Pulmonary artery endothelial cell (primary cell): ENCODE measurements at places on chromosomes 2 and 18. TPM values are rescaled to one million over a fixed set of nuclear protein-coding genes. Genes with fewer than 3 reads are reported as not detected.

The FIGN gene
- total RNA-seq: 0.99 and 1.4 TPM in 2 replicates

DNA sequence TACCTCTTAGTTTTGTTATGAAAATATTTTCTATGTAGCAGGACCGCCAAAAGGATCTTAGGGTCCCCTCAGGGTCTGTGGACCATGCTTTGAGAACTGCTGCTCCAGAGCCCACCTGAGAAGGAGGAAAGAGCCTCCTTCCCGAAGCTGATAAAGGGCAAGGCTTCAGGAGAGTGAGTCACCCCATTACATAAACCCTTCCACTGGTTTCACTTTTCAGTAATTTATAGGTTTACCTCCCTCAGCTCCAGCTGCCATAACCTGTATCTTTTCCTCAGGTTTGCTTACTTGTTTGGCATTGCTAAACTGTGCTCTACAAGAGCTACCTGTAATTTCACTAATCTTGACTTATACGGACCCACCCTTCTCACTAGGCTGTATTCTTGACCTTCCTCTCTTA is 6.6 kb downstream of the TTLL4 start:
- no peak for DNase-seq

- DNase-seq: no peak
Measured at GRCh38 chr2:177603768-177604167, 211.2 kb downstream of the AGPS start.

DNA sequence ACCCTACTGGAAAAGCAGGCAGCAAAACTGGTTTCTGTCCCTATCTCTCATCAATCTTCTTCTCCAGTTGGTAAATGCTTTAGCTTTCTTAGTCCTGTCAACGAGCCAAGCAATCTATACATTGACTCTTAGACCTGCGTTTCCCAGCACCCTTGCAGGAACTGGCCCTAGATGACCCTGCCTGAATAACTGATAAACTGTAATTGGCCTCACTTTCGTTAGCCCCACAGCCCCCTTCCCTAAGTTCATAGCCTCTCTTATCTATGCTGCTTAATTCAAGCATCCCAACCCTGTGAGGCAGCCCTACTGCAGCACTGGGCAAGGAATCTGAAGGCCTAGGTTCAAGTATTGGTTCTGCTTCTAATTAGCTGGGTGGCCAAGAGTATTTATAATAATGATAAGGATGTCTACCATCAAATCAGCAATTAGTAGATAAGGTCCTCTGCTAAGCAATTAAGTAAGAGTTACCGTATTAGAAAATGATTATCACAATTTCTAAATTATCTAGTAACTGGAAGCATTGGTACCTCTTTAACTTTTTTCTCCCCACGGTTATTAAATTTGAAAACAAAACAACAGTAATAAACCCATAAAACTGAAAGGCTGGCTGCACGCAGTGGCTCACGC is 86.4 kb upstream of the RMDN2 start:
- DNase-seq: no peak

GRCh38 chr2:207254591-207255464 is 89.1 kb upstream of the KLF7 start:
- DNase-seq: no peak

GRCh38 chr2:136308611-136309010 is 190.7 kb upstream of the CXCR4 start:
- no peak for DNase-seq

The GPAT2 gene
- 5.1 and 6.3 TPM in 2 replicates for total RNA-seq

DNA sequence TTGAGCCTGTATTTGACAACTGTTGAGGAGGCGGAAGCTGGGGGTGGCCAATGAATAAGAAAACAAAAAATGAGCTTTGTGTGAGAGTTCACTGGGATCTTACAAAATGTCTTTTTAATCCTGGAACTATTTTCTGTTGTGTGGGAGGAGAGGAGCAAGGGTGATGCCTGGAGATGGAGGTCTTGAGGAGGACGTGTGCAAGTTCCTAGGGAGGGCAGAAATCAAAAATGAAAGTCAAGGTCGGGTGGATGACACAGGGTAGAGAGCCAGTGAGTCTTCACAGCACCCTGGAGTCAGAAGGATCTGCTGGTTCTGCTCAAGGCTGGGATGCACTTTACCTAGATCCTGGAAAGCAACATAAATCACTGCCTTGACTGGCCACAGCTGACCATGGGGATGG is 180.3 kb upstream of the PKDCC start:
- no peak for DNase-seq

The ABCG5 gene
- total RNA-seq: not detected in 2 replicates

- no peak for DNase-seq
Measured at GRCh38 chr2:203549406-203549805, 14.3 kb upstream of the RAPH1 start.

The FSHR gene
- not detected in 2 replicates for total RNA-seq

DNA sequence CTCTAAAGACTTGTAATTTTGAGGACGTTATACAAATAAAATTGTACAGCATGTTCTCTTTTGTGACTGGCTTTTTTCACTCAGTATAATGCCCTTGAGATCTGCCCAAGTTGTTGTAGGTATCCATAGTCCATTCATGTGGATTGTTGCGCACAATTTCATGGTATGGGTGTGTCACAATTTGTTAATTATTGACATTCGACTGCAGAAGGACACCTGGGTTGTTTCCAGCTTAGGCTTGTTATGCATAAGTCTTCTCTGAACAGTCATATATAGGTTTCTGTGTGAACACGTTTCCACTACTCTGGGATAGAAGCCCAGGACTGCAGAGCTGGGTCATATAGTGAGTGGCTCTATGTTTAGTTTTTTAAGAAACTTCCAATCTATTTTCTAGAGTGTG is 800.8 kb upstream of the SALL3 start:
- no peak for DNase-seq

The FLACC1 gene
- total RNA-seq: 0.33 and 0.56 TPM in 2 replicates

The SKA1 gene
- total RNA-seq: 13.1 and 23.0 TPM in 2 replicates

- DNase-seq: no peak
Measured at GRCh38 chr2:36290306-36290856, 65.2 kb upstream of the CRIM1 start.

The LYG1 gene
- 0.26 and 0.39 TPM in 2 replicates for total RNA-seq

The RND3 gene
- total RNA-seq: 68.9 and 76.4 TPM in 2 replicates

DNA sequence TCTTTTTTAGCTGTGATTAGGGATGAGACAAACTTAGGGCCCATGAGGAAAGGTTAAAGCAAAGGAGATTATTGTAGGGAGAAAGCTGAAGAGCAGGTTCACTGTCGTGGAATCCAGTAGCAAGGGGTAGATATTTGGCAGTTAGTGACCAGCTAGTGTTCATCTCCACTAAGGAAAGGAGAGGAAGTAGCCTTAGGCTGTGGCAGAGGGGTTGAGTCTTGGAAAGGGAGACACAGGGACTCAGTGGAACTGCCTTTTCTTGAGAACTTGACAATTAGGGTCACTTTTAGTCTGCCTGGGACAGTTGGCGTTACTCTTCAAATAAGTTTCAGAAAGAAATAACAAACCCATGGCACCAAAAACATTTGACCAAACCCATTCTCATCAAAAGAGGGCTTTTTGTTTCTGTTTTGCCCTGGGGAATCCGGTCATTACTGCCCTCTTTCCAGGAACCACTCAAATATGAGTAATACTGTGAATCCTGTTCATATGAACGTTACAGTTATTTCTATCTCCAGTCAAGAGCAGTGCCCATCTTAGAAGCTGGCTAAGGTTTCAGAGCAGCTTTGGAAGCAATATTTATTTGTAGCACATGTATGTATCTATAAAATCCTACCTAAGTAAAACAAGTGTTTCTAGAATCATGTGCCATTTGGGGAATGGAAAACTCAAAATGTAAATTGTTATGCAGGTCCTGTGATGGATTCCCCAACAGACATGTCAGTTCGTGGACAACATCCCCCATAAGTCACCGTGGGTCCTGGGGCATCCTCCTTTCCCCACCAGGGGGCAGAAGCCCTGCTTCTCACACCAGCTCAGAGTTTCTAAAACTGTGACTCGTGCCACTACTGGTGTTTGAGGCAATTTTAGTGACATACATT is 77.3 kb upstream of the PHLPP1 start:
- DNase-seq: no peak

DNA sequence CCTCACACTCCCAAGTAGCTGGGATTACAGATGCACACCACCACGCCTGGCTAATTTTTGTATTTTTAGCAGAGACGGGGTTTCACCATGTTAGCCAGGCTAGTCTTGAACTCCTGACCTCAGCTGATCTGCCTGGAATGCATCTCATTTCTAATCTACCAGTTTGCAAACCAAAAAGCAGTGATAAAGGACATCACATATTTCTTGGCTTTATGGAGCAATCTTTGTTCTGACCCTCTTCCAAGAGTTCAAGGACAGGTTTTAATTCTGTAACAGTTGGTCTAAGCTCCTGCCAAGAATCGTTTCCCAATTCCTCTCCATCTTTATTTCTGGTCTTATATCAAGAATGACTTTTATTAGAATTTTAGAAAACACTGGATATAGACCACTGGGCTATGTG is 67.7 kb downstream of the SLC40A1 start:
- no peak for DNase-seq
